Cortex of kidney (tissue), 1 donor: ENCODE measurements at places on chromosomes 3 and 15.

GRCh38 chr15:59696332-59696731 is 7.2 kb upstream of the BNIP2 start:
- no peak for DNase-seq

DNA sequence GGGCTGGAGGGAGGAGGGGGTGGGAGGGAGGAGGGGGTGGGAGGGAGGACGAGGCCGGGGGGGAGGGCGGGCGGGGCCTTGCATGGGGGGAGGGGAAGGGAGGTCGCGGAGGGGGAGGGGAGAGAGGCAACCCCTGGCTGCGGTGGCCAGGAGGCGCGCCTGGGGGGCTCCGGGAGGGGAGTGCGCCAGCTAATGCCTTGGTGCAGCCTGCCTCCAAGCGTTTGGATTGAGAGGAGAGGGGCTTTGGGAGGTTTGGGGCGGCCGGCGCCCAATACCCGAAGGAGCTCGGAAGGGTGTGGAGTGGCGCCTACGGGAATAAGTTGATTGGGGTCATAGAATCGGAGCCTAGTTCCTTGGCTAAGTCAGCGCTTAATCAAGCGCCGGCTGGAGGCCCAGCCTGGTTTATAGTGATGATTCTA is 557 bp downstream of the TFG start:
- no peak for DNase-seq

GRCh38 chr3:15042936-15043335 is 22.2 kb downstream of the MRPS25 start:
- DNase-seq, result no peak

DNA sequence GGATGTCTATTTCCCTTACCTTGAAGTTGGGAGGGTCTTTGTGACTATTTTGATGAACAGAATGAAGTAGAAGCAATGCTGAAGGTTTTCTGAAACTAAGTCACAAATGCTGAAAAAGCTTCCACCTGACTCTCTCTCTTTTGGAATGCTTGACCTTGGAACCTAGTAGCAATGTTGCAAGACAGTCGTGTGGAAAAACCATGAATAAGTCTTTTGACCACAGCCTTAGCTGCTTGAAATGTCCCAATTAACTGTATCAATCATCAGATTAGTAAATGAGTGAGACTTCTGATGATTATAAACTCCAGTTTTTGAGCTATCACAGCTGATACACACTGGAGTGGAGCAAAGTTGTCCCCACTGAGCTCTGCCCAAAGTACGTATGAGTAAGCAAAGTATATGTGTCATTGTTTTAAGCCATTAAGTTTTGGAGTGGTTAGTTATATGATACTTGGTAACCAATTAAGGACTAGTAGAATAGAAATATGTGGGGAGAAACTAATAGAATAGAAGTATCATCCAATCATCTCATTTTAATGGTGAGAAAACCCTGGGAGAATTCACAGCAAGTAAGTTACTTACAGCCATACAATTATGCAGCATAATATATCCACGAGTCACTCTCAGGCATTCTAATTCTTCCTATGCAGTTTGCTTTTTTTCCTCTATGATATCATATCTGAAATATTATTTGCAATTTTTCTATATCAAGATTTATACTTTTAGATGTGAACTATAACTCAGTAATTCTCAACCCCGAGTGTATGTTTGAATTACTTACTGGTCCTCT is 1010.6 kb downstream of the ROBO2 start:
- no peak for DNase-seq

DNA sequence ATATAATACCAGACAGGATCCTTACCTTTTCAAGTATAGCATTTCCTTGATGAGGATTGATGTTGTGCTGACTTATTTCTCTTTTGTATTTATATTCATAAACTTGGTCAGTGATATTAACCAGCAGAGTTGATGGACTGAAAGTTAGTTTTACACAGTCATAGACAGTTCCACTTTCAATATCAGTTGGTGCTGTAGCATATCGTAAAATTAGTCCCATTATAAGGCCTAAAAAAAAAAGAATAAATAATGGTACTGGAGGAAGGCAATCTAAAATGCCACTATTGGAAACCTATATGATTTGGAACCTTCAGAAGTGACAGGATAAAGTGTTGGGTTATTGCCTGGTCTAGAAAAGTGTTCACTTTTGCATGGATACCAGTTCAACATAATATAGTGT is 16.3 kb downstream of the SLC9A9 start:
- DNase-seq, result no peak

DNA sequence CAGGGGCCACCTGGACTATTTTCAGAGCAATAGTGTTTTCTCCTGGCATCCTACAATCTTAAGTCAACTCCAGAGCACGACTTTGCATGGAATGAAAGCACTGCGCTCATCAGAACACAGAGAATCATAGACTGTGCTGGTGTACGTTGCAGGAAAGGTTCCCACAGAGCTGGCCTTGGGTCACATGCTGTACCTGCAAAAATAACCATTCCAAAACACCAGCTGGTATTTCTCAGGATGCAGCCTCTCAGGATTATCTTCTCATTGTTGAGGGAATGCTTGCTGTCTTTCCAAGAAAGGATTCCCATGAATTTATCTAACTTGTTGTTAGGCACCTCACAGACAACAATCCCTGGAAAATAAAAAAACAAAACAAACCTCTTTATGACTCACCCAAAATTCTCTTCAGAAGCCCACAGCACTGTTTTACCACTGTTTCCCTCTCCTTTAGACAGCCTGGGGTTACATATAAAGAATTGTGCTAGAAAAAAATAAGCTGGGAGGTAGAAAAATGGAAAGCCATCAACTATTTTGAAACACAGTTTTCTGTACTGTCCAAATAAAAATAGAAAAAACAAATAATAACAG is 131.7 kb downstream of the ATP8B4 start:
- DNase-seq, result no peak

DNA sequence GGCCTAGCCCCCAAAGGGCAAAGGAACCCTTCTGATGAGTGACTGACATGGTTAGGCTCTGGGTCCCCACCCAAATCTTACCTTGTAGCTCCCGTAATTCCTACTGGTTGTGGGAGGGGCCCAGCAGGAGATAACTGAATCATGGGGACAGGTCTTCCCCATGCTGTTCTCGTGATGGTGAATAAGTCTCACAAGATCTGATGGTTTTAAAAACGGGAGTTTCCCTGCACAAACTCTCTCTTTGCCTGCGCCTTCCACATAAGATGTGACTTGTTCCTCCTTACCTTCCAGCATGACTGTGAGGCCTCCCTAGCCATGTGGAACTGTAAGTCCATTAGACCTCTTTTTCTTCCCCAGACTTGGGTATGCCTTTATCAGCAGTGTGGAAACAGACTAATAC is 16.9 kb downstream of the TKT start:
- DNase-seq, result no peak
